ENCODE measurements at places on chromosomes 5 and 9. TPM values are rescaled to one million over a fixed set of nuclear protein-coding genes. Genes with fewer than 3 reads are reported as not detected.
A peak's percentile ranks its signal among the peaks of the same experiment; 100 is the strongest.

Gene PBX3
- 13.5 TPM for total RNA-seq

Gene GPR151
- total RNA-seq, result not detected

Gene ARHGEF39
- 29.8 TPM for total RNA-seq

Gene DAB2IP
- 31.0 TPM for total RNA-seq

GRCh38 chr5:132501961-132502931, 11.7 kb upstream of the IRF1 start:
- no peak overlapping the region for H3K27ac ChIP-seq
- DNase-seq, result no peak
- no peaks in the 10 kb centered on the region for H3K36me3 ChIP-seq
- peaks cover 60% of the 10 kb centered on the region for H3K4me1 ChIP-seq
- no peak overlapping the region for H3K4me3 ChIP-seq

GRCh38 chr5:102910240-102911226, 155.4 kb downstream of the PAM start:
- no peaks in the 10 kb centered on the region for H3K27me3 ChIP-seq
- peaks cover 55% of the 10 kb centered on the region for H3K4me1 ChIP-seq
- no peak overlapping the region for H3K4me3 ChIP-seq
- peak overlapping the region; percentile 76 for H3K27ac ChIP-seq
- H3K36me3 ChIP-seq, result peaks cover 6% of the 10 kb centered on the region
- DNase-seq, result peak; percentile 88

- H3K4me3 ChIP-seq, result no peak overlapping the region
- DNase-seq, result no peak
- no peaks in the 10 kb centered on the region for H3K27me3 ChIP-seq
- peaks cover 3% of the 10 kb centered on the region for H3K4me1 ChIP-seq
- H3K27ac ChIP-seq, result no peak overlapping the region
Observed at GRCh38 chr5:154652746-154653417, 102.3 kb upstream of the LARP1 start.

- 0 out of 2 replicates have a peak, but pooled peaks cover 4% of the 10 kb centered on the region for H3K36me3 ChIP-seq
- no peak overlapping the region for H3K4me3 ChIP-seq
- H3K27me3 ChIP-seq, result no peaks in the 10 kb centered on the region
- peaks cover 24% of the 10 kb centered on the region for H3K4me1 ChIP-seq
- H3K27ac ChIP-seq, result no peak overlapping the region
Observed at GRCh38 chr5:172110921-172111851, 76.8 kb downstream of the STK10 start.

- no peaks in the 10 kb centered on the region for H3K4me1 ChIP-seq
- no peaks in the 10 kb centered on the region for H3K36me3 ChIP-seq
- H3K27me3 ChIP-seq, result no peaks in the 10 kb centered on the region
- no peak overlapping the region for H3K4me3 ChIP-seq
- no peak overlapping the region for H3K27ac ChIP-seq
- no peak for DNase-seq
Observed at GRCh38 chr5:156277290-156277689, 49.7 kb upstream of the SGCD start.

DNA sequence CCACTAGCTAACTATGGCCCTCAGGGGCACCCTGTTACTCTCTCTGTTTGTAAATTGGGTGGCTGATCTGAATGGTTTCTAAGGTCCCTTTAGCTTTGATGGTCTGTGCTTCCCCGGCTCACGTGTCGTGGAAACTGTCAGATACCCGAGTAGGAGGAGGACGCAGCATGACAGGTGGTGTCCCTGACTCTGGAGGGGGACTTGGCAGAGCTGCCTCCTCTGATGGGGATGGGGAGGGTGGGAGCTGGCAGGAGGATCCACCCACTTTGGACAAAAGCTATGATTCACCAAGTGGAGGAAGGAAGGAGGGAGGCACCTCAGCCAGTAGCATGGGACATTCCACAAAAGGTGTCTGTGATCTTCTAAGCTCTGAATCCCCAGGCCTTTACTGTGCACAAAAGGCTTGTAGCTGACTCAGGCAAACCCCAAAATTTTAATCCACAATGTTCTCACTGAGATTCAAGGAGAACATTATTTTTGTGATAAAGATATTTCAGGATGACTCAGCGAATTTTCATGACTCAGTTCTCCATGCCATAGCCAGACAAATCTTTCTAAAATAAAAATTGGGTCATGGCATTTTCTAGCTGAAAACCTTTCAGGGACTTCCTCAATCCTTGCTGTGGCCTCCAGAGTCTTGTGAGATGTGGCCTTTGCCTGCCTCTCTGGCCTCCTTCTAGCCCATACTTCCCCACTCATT, 131.0 kb upstream of the BRINP1 start:
- H3K4me1 ChIP-seq, result no peaks in the 10 kb centered on the region
- no peak overlapping the region for H3K27ac ChIP-seq
- no peaks in the 10 kb centered on the region for H3K36me3 ChIP-seq

DNA sequence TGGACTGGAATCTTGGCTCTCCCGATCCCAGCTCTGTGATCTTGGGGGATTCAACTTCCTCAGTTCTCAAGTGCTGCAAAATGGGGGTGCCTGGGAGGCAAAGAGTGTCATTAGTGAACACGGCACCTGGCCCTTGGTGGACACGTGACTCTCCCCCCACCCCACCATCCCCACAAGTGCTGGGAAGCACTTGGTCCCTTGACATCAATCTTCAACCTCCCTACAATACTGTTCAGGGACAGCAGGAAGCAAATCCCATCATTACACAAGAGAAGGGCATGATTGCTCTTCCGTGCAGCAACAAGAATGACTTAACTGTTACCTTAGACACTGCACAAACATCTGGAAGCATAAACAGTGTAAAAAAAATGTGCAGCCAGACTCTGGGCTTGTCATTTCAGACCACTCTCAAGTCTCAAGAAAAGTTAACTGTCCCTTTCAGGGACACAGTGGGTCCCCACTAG, 61.4 kb downstream of the PSMB7 start:
- no peaks in the 10 kb centered on the region for H3K27me3 ChIP-seq
- no peaks in the 10 kb centered on the region for H3K4me1 ChIP-seq
- H3K36me3 ChIP-seq, result peaks cover 21% of the 10 kb centered on the region
- DNase-seq, result no peak
- H3K4me3 ChIP-seq, result no peak overlapping the region

- DNase-seq, result no peak
- H3K4me1 ChIP-seq, result peaks cover 7% of the 10 kb centered on the region
- no peak overlapping the region for H3K4me3 ChIP-seq
- H3K27ac ChIP-seq, result no peak overlapping the region
- H3K36me3 ChIP-seq, result no peaks in the 10 kb centered on the region
Observed at GRCh38 chr9:38276771-38277439, 115.6 kb upstream of the ALDH1B1 start.

- H3K4me3 ChIP-seq, result no peak overlapping the region
- H3K27me3 ChIP-seq, result no peaks in the 10 kb centered on the region
- H3K27ac ChIP-seq, result no peak overlapping the region
- no peaks in the 10 kb centered on the region for H3K4me1 ChIP-seq
- H3K36me3 ChIP-seq, result no peaks in the 10 kb centered on the region
- DNase-seq, result no peak
Observed at GRCh38 chr5:4553130-4553529, 587.0 kb upstream of the ADAMTS16 start.

- H3K27ac ChIP-seq, result no peak overlapping the region
- H3K27me3 ChIP-seq, result no peaks in the 10 kb centered on the region
- DNase-seq, result no peak
- no peaks in the 10 kb centered on the region for H3K36me3 ChIP-seq
Observed at GRCh38 chr9:20872340-20872977, 159.0 kb downstream of the HACD4 start.

DNA sequence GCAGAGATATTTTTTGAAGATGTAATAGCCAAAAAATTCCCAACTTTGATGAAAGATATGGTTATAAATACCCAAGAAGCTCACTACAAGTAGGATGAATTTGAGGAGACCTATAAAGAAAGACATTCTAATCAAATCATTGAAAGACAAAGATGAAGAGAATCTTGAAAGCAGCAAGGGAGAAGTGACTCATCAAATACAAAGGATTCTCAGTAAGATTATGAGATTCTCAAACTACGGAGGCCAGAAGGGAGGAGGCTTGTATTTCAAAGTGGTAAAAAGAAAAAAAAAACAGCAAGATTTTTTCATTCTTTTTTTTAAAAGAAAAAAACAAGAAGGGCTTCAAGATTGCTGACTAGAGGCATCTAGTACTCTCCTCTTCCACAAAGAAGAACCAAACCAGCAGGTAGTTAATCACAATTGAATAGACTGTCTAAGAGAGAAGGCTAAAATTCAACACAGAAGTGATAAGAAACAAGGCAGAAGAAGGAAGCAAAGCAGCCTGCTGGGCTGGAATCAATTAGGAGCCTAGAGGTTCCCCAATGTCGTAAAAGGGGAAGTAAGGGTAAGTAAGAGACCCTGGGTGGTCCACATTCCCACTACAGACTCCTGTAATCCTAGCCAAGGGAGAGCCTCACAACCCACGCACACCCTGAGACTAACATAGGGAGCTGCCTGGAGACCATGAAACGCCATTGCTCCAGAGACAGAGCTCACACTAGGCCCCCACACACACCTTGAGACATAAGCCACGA, 59.1 kb upstream of the NIPAL4 start:
- no peaks in the 10 kb centered on the region for H3K36me3 ChIP-seq
- H3K4me3 ChIP-seq, result no peak overlapping the region
- no peak overlapping the region for H3K27ac ChIP-seq
- H3K4me1 ChIP-seq, result no peaks in the 10 kb centered on the region

DNA sequence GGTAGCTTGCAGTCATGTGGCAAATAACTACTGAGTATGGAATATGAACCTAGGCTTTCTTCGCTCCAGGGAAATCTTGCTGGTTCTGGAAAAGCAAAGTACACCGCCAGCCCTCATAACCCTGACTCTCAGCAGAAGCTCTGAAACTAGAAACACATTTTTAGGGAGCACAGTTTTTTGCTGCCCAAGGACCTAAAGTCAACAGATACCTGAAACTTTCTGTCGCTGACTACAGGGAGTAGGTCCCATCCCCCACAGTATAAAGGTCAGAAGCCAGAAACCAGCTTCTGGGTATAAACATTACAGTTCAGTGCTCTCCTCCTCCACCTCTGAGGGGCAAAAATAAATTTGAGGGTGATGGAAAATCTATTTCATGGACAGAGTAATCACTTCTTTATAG, 3.0 kb downstream of the ATOX1 start:
- H3K27me3 ChIP-seq, result no peaks in the 10 kb centered on the region
- no peak overlapping the region for H3K4me3 ChIP-seq
- peaks cover 12% of the 10 kb centered on the region for H3K4me1 ChIP-seq
- no peak for DNase-seq
- no peak overlapping the region for H3K27ac ChIP-seq
- 0 out of 2 replicates have a peak, but pooled peaks cover 9% of the 10 kb centered on the region for H3K36me3 ChIP-seq

DNA sequence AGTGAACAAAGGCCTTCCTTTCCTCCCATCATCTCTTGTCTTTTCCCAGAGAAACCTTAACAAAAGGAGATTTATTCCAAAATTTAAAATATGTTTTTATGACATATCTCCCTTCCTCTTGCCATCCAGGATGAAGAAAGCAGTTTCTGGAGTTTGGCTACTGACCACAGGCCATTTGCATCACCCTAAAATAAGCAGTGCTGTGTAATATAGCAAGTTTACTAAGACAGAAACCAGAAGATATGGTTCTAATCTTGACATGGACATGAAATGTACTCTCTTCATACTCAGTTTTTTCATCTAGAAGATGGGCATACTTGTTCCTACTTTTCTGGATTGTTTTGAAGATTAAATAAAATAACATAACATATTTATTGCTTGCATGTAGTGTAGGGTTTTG, 50.2 kb upstream of the ZFAND5 start:
- DNase-seq, result no peak
- no peak overlapping the region for H3K27ac ChIP-seq
- no peak overlapping the region for H3K4me3 ChIP-seq
- H3K27me3 ChIP-seq, result no peaks in the 10 kb centered on the region

DNA sequence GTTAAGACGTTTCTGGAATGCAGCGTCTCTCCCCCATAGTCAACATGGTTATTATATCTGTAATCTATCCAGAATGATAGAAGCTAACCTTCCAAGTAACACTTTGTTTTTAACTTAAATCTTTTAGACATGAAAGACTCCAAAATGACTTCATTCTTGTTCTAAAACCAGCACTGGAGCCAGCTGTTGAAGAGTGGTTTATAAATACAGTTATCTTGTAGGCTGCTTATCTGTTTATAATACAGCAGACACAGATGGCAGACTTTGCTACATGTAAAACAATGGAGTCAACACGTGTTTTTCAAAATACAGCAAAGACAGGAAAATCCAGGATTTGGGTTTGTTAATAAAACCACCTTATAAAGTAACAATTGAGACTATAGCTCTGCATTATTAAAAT, 48.8 kb upstream of the RETREG1 start:
- peaks cover 5% of the 10 kb centered on the region for H3K36me3 ChIP-seq
- H3K27me3 ChIP-seq, result no peaks in the 10 kb centered on the region
- DNase-seq, result no peak

DNA sequence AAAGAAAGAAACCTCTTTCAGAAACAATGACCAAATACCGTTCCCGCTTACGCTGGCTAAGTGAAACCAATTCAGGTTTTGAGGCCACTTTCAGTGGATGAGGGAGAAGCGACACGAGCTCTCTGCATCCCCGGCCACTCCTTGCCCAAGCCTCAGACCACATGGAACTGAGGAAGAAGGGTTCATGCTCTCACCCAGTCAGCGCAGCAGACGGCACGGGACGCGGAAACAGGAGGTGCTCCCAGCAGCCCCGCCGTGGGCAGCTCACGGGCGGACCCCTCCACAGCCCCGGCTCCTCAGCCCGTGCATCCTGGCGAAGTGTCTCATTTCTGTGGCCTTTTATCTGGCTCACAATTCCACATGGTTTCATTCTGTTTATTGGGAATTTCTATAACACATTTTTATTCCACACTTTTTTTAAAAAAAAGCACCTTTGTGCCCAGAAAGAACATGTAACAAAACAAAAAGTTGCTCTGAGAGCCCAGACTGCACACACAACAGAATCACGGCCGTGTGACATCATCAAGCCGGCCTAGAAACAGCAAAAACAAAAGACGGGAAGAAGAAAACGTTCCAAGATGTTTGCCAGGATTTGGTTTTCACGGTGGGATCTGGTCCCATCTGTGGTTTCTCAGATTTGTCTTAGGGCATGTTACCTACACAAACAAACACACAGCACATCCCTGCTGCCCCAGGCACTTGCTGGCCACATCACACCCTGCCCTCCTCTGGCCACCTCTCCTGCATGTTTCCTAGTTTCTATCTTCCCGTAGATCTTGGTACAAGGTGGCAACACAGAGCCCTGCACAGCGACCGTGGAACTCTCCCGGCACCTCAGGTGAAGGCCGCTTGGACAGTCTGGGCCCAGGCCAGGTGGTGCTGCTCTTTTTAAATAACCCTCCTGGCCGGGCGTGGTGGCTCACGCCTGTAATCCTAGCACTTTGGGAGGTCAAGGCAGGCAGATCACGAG, 16.2 kb downstream of the QSOX2 start:
- H3K27me3 ChIP-seq, result no peaks in the 10 kb centered on the region
- no peak for DNase-seq
- H3K36me3 ChIP-seq, result peaks cover 3% of the 10 kb centered on the region
- H3K27ac ChIP-seq, result peak overlapping the region; percentile 83
- peaks cover 49% of the 10 kb centered on the region for H3K4me1 ChIP-seq
- no peak overlapping the region for H3K4me3 ChIP-seq

GRCh38 chr5:61318376-61318775, 13.7 kb upstream of the ZSWIM6 start:
- H3K36me3 ChIP-seq, result no peaks in the 10 kb centered on the region
- H3K4me1 ChIP-seq, result no peaks in the 10 kb centered on the region
- no peak for DNase-seq
- no peaks in the 10 kb centered on the region for H3K27me3 ChIP-seq
- no peak overlapping the region for H3K4me3 ChIP-seq

- H3K4me3 ChIP-seq, result no peak overlapping the region
- no peak for DNase-seq
- H3K4me1 ChIP-seq, result no peaks in the 10 kb centered on the region
- no peaks in the 10 kb centered on the region for H3K36me3 ChIP-seq
Observed at GRCh38 chr5:62722360-62722759, 143.7 kb downstream of the LRRC70 start.

GRCh38 chr9:114250648-114251047, 72.2 kb upstream of the ORM1 start:
- no peak overlapping the region for H3K4me3 ChIP-seq
- no peak for DNase-seq
- H3K36me3 ChIP-seq, result no peaks in the 10 kb centered on the region
- no peaks in the 10 kb centered on the region for H3K4me1 ChIP-seq
- H3K27ac ChIP-seq, result no peak overlapping the region
- no peaks in the 10 kb centered on the region for H3K27me3 ChIP-seq

All from HCT116 (cell line).